ENCODE measurements at places on chromosomes 13 and 19.

GRCh38 chr19:49473868-49474541 is at the start of gene FLT3LG:
Gene FLT3LG, plus strand, starts transcription at chr19:49474215. Its CDS starts 425 bp downstream, at chr19:49474640.
- DNase-seq, result peak; percentile 85

DNA sequence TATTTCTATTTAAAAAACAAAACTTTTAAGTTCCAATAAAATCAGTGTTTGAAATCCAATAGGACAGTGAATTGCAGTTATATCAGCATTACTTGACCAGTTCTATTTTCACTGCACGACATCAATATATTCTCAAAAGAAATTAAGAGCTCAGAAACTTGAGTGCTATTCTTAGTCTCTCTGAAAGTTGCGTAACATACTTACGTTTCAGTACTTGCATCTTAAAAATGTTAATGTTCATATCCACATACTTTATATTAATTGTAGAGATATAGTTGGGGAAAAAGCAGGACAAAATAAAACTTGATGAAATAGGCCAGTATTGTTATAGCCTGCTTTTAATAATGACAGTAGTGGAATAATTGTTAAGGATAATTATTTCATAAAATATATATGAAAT is 720.5 kb upstream of the PCDH9 start:
- DNase-seq, result no peak

GRCh38 chr19:10514211-10515145 is 2.8 kb downstream of the S1PR5 start:
- DNase-seq, result peak; percentile 25

DNA sequence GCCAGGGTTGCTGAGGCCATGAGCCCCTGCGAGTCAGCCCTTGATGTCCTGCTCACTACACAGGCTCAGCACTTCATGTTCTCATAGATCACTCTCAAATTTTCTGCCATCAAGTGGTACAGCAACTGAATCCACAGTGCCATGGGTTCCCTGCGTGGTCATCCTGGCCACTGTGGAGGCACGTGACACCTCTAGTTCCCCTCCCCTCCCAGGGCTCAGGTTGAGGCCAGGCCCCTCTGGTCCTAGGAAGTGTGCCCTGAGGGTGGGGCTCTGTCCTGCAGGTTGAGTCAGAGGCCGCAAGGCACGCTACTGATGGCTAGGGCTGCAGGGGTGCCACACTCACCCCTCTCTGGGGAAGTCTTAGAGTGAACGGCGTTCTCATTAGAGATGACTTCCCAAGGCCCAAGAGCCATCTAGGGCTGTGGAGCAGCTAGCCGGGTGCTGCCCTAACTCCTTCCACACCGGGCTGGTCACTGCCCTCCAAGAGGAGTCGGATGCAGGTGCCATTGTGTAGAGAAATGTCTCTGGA is 39.8 kb upstream of the TPM4 start:
- no peak for DNase-seq

DNA sequence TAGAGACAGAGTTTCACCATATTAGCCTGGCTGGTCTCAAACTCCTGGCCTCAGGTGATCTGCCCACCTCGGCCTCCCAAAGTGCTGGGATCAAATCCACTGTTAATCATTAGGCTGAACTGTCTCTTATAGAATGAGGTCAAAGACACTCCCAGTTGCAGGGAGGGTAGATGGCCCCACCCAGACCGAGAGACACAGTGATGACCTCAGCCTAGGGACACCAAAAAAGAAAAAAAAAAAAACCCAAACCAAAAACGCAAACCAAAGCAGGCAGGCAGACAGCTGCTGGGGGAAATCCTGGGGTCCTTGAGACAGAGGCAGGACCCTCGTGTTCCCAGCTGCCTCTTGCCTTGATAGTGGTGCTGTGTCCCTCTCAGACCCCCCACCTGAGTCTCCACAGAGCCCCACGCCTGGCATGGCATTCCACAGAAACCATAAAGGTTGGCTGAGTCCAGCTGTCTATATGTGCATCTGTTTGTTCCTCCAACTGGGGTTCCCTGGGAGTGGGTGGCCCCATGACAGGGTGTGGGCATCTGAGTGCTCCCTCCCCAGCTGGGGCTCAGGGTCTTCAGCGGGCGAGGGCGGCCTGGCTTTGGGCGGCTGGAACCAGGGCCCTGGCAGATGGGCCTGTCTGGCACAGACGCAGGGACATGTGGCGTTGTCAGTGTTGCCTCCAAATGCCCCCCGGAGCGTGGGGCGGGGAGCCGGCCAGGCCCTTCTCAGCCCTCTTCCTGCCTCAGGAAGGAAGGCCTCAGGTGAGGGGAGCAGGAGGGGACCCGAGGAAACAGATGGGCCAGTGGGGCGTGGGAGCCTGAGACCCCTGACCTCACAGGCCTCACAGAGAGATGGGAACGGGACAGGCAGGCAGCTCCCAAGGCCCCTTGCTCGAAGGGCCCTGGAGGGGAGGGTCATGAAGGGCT is 5.2 kb downstream of the DAND5 start:
- DNase-seq, result no peak

DNA sequence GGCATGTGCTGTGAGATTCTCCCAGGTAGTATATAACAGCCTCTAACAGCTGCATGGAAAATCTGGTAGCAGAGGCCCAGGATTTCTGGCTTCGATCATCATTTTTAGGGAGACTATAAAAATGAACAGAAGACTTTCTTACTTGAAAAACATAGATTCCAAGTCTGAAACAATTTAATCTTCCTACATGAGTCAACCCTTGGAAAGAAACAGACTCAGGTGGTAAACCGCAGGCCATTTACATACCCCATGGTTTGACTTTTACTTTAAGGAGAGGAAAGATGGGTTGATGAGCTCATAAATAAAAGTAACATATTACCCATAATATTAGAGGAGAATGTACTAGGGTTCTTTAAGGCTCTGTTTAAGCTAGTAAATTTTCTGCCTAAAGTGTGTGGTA is 121.6 kb downstream of the CYSLTR2 start:
- no peak for DNase-seq

- no peak for DNase-seq
Measured at GRCh38 chr19:6465663-6466062, 1.6 kb downstream of the CRB3 start.

- DNase-seq, result no peak
Measured at GRCh38 chr13:53405616-53406015, 377.0 kb downstream of the OLFM4 start.

DNA sequence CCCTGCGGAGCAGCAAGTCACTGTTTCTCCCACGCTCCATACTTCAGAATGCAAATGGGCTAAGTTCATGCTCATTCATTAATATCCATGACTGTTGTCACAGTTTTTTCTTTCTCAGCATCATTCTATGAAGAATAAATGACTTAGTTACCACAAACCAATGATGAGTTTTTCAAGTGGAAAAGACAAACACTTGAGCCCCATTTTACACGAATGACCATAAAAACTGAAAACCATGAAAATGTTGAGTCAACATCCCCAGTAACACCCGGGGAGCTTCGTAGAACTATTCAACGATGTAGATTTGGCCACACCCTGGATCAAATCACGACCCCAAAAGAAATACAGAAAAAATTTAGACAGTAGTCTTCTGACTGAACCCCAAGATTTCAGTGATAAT is 99.8 kb upstream of the GJB6 start:
- no peak for DNase-seq
